CD4-positive, alpha-beta T cell treated with Interleukin-17A for 4 hours (primary cell): ENCODE measurements at places on chromosomes 3 and 15.

- no peak for DNase-seq
Observed at GRCh38 chr15:101156509-101157159, 95.2 kb downstream of the CHSY1 start.

DNA sequence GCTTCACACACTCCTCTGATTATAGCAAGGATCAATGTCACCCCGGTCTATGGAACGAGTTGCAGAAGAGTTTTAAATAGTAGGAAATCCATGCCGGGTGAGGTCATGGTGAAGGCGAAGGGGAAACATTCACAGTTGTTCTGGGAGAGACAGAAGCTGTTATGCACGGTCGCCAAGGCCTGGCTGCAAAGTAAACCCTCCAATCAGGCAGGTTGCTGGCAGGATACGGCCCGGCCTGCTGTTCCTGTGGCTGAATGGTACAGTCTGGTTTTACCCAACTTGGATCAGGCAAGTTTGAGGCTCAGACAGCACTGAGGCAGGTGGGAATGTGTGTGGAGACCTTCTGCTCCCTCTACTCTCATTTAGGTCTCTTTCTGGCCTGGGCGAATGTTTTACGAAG is 45.3 kb upstream of the ATP2B2 start:
- no peak for DNase-seq

DNA sequence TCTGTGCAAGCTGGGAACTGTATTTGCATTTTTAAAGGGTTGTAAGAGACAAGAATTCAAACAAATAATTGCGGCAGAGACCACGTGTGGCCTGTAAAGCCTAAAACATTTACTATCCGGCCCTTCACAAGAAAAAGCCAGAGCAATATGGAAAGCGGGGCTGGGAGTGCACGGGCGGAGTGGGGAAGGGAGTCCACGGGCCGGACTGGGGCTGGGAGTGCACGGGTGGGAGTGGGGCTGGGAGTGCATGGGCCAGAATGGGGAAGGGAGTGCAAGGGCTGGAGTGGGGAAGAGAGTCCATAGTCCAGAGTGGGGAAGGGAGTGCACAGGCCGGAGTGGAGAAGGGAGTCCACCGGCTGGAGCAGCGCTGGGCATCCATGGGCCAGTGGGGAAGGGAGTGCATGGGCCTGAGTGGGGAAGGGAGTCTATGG is 41.2 kb downstream of the KLF15 start:
- no peak for DNase-seq

- DNase-seq: no peak
Observed at GRCh38 chr15:45785897-45786296, 151.1 kb downstream of the SQOR start.

- no peak for DNase-seq
Observed at GRCh38 chr15:100048736-100049135, 293.0 kb downstream of the ADAMTS17 start.

DNA sequence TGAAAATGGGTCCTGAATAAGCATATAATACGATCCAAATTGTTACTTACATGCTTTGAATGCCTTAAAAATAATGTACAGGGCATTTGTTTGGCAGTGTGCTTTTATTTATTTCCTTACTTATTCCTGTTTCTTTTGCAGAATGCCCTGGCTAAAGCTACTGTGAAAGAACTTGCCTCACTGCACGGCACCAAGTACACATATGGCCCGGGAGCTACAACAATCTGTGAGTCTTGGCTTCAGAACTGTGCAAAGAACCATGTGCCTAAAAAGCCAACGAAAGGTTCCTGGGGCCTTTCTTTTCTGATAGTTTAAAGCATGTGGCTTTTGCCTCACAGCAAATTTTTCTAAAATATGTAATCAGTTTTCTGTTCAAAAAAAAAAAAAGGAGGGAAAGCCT is 7.8 kb upstream of the CPA3 start:
- no peak for DNase-seq

DNA sequence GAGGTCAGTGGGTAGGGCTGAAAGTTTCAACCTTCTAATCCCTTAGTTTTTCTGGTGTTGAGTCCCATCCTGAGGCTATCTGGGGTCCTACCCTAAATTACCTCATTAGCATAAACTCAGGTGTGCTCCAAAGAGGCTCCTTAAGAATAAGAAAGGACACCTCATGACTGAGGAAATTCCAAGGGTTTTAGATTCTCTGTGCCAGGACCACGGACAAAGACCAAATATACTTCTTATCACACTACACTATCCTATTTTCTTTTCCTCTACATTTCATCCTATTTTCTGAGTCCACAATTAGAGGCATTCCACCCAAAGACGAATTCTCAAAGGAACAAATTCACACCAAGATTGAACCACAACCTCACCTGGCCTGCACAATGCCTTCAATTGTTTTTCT is 9.8 kb upstream of the THSD4 start:
- no peak for DNase-seq

- DNase-seq: no peak
Observed at GRCh38 chr3:78707609-78708008, 1060.2 kb downstream of the ROBO1 start.

DNA sequence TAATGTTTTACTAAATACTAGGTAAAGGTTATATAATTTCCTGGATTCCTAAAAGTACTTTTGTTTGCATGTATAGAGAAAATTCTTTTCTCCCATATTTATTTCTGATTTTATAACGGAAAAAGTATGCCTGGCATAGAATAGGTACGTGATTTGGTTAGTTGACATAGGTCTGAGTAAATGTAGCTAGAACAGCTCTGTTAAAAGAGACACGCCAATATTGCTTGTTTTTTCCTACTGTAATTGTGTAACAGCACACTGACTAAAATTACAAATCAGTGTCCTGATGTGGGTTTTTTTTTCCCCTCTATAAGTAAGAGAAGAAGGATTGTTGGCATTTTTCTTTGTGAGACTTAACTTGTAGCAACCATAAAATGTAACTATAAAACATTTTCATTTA is 26.7 kb downstream of the KLHL24 start:
- DNase-seq: no peak

- peak; percentile 74 for DNase-seq
Observed at GRCh38 chr3:129626744-129627349, 20.4 kb upstream of the PLXND1 start.

GRCh38 chr3:127598841-127599570 is 795 bp downstream of the MCM2 start:
- DNase-seq: no peak

DNA sequence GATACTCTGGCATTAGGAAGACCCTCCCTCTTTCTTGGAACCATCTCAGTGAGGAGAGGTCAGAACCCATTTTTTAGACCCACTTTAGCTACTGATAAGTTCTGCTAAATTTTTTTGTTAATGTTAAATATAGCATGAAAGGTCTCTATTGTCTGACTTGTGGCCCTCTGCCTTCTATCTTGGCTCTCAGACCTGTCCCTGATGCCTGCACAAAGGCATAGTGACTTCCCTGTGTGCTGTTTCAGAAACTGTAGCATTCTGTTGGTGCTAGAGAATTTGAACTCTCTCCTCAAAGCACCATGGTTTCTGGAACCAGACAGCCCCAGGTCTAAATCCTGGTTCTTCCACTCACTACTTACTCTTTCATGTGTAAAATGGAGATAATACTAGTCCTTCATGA is 15.4 kb downstream of the MAPKBP1 start:
- no peak for DNase-seq

GRCh38 chr15:89823836-89824606 is 9.4 kb upstream of the ANPEP start:
- DNase-seq: no peak

DNA sequence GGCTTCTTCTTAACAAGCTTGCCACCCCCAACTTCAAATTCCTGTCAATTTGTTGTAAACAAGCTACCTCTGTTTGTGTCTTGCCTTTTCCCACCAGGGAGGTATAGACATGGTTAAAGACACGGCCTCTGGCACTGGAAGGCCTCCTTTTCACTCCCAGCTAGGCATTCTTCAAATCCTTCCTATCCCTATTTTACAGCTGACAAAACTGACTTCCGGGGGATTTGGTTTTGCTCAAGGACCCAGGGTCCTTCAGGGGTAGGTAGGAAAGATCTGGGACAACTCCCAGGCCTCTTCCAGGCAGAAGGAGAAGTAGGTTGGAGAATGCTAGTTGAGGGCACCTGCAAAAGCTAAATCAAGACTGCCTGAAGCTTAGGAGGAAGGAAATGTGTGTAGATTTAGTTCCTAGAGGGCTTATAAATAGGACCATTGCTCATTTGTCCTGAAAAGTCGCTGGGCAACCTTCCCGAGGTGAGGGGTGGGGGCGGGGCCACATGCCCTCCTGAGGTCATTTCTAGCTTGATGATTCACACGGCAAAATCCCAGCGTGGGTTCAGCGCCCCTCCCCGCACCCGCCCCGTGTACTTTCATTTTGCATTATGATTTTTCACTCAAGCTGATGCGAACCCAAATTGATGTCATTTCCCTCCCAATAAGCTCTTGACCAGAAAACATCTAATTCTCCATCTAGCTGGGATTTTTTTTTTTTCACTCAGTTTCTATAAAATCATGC is 365.5 kb downstream of the SHQ1 start:
- DNase-seq: peak; percentile 80

GRCh38 chr15:77013776-77014131 is 18.8 kb downstream of the PSTPIP1 start:
- DNase-seq: peak; percentile 89

- DNase-seq: peak; percentile 78
Observed at GRCh38 chr3:38003371-38003816, 12.8 kb downstream of the VILL start.

DNA sequence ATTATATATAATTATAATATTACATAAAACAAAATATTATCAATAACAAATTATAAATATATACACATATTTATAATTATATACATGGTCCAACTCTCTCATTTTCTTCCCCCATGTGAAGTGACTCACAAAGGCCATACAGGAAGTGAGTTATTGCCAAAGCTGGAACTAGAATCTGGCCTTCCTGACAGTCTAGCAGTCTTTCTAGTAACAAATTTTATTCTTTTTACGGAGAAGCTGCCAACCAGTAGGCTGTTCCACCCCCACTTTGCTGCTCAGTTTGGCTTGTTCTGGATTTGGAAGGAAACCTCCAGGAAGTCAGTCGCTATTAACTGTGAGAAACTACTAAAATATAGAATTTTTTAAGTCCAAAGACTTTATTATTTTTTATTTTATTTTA is 79.6 kb downstream of the DHX36 start:
- DNase-seq: no peak

- no peak for DNase-seq
Observed at GRCh38 chr15:92457471-92458041, 63.9 kb downstream of the ST8SIA2 start.

GRCh38 chr15:35725353-35725752 is 179.4 kb upstream of the DPH6 start:
- DNase-seq: no peak

DNA sequence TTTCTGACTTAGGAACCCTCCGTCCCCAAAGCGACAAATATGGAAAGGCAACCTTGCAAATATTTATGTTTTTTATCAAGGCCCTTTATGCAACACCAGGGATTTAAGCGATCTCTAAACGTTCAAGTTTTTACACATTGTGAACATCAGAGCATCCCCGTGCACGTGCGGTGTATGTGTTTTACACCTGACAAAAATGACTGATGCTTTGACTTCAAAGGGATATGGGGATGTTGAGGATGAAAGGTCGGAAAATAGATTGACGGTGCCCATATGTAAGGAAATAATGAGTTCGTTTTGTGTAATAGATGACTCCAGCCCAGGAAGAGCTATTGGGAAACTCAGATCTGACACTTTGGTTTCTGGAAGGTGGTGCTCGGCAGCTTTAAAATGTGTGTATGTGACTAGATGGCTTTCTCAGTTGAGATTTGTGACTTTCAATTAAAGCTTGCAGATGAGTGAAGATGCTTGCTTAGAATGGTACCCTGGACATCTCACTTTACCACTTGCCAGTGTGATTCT is 866 bp downstream of the SLC49A4 start:
- peak; percentile 19 for DNase-seq

GRCh38 chr3:149333176-149333859 is at the start of gene TM4SF18:
TM4SF18 (minus strand) TSS chr3:149333636; CDS start chr3:149333382, 254 bp downstream.
- no peak for DNase-seq

DNA sequence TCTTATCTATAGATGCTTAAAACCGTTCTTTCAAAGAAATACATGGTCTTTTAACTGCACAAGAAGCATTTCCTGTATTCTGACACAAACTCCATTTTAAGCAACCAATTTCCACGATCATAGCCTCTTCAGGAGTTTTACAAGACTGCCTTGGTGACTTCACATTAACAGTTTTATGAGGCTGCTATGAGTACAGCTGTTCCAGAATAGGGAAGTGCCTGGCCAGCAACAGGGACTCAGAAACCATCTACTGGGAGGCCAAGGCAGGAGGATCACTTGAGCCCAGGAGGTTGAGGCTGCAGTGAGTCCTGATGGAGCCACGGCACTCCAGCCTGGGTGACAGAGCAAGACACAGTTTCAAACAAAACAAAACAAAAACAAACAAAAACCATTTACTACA is 78.4 kb downstream of the B3GNT5 start:
- no peak for DNase-seq

GRCh38 chr3:42886294-42886822 is 10.7 kb upstream of the CYP8B1 start:
- DNase-seq: no peak

DNA sequence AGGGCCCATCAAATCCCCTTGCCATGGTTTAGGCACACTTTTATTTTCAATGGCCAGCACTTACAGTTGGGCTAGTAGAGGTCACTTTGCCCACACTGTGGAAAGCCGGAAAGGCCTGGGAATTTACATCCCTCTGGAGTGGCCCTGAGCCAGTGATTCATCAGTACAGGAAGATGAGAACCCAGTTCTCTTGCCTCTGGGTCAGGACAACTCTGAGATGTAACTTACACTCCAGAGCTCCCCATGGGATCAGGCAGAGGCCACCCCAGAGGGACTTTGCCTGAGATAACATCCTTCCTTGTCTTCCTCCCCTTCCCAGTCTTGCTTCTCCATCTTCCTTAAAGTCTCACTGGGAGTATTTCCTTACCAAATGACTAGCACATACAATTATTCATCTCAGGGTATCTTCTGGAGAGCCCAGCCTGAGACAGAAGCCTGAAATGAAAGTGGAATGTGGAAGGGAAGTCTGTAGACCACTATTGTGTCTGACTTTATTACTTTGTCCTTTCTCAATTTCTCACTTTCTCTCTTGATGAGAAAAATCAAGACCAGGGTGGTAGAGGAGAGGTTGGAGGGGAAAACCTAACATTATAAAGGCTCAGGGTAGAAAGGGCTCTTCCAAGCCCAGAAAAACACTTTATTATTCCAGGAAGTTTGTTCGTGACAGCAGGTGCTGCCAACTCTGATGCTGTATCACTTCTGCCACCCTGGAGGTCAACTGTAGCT is 220.8 kb downstream of the ZNF621 start:
- DNase-seq: no peak

GRCh38 chr15:67812241-67812644 is 13.1 kb upstream of the SKOR1 start:
- no peak for DNase-seq
